ENCODE measurements at places on chromosomes 12 and 14. TPM values are rescaled to one million over a fixed set of nuclear protein-coding genes. Genes with fewer than 3 reads are reported as not detected.

Gene SERPINA5
- total RNA-seq, result 4.9 TPM

Gene RNF212B
- total RNA-seq, result not detected

Gene ACOT4
- total RNA-seq, result 1.9 TPM

Gene LRRC10
- total RNA-seq, result not detected

Gene TGM1
- total RNA-seq, result 16.6 TPM

Gene PTCSC3
- total RNA-seq, result not detected
